Activated CD8-positive, alpha-beta T cell treated with anti-CD3 and anti-CD28 coated beads for 36 hours (primary cell): ENCODE measurements at places on chromosomes 12 and 14. TPM values are rescaled to one million over a fixed set of nuclear protein-coding genes. Genes with fewer than 3 reads are reported as not detected.

DNA sequence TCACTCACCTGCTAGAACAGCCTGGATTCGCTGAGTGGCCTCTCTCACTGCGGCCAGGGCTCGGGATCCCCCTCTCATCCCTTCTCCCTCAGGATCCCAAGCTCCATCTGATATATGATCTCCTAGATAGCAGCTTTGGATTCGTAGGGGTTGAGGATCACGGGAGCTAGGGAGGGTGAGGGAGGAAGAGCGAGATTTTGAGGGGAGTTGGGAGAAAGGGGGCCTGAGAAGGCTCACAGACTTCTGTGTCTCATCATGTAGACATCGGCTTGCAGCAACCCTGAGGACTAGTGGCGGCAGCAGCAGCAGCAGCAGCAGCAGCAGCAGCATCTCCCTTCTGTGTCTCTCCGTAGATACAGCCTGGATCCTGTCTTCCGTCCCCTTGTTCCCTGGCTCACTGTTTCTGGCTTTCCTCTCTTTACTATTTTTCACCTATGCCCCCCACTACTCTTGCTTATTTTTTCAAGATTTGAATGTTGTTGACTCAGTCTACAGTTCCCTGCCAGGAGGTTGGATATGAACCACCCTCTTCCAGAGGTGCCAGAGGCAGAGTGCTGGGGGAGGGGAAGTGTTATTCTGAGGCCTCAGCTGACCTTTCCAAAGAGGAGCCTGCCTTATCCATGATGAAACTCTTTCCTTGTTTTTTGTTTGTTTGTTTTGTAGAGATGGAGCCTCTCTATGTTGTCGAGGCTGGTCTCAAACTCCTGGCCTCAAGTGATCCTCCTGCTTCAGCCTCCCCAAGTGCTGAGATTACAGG lies at the start of gene CIROP:
TSS of gene CIROP (minus strand) at position 399 of the 757 bp plus-strand sequence. CDS start at position 330, 69 bp downstream.
- no peak for DNase-seq

CEP170B gene
- total RNA-seq: 2.2 TPM

DNA sequence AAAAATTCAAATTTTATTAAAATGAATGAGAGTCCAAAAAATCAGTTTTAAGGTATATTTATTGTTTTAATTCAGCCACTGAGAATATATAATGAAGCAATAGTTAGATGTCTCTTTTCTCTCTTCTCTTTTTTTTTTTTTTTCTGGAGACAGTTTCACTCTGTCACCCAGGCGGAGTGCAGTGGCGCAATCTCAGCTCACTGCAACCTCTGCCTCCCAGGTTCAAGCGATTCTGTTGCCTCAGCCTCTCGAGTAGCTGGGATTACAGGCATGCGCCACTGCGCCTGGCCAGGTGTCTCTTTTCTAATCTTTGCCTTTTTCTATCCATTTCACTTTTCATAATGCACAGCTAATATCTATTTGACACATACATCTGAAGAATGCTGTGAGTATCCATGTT lies 307.1 kb upstream of the RGS6 start:
- DNase-seq: no peak

DNA sequence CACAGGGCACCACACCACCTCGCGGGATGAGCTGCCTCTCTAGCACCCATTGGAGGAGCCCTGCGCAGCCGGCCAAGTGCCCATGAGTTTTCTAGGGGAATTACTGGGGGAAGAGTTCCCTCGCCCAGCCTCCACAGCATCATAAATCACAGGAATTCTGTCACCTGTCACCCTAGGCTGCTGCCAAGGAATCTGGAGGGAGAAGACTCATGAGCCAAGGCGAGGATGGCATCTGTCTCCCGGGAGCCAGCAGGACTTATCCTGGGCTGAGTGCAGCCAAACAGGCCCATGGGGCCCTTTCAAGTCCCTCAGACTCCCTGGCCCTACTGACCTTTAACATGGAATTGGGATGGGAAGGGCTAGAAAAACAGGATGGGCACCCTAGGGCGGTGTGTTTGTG lies 7.8 kb upstream of the OTUB2 start:
- no peak for DNase-seq

DNA sequence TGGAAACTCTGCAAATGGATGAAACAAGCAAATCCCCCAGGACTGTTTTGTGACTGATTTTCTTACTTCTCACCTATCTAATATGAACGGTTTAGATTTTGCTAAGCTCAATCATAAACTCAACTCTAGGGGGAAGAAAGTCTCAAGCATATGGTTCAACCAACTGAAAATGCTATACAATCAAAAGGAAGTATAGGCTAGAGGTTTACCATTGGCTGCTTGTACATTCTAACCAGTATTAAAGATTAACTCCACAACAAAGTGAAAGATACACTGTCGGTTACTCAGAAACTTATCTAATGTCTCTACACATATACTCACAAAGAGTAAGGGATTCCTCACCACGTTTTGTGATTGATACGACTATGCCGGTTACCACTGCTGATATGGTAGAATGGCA lies 281.8 kb upstream of the SOX5 start:
- no peak for DNase-seq

DNA sequence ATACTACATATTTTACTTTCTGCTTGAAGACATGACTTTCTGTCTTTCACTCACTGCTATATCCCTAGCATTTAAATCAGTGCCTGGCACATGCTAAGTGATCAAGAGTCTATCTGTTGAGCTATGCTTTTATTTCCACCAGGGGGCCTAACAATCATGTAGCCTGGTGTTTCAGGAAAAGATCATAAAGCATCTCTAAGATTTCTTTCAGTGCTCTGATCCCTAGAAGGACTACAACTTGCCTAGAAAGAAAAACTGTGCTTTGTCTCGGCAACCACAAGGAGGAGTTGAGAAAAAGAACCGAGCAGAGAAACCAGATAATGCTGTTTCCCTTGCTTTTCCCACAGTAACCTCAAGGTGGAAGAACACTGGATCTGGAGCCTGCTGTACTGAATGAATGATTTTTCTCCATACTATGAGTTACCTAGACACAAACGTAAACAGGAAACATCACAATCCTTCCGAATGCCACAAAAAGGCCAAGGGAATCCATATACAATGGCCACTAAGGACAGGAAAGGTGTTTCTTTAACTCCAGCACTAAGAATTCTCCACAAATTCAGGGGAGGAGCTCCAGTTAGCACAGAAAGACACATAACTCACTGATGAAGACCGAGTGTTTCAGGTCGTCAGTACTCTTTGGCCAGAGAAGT lies 1.2 kb downstream of the CRY1 start:
- DNase-seq: peak; percentile 30

PTGR2 gene
- total RNA-seq: 10.6 TPM

VASH1 gene
- total RNA-seq: 2.2 TPM

DNA sequence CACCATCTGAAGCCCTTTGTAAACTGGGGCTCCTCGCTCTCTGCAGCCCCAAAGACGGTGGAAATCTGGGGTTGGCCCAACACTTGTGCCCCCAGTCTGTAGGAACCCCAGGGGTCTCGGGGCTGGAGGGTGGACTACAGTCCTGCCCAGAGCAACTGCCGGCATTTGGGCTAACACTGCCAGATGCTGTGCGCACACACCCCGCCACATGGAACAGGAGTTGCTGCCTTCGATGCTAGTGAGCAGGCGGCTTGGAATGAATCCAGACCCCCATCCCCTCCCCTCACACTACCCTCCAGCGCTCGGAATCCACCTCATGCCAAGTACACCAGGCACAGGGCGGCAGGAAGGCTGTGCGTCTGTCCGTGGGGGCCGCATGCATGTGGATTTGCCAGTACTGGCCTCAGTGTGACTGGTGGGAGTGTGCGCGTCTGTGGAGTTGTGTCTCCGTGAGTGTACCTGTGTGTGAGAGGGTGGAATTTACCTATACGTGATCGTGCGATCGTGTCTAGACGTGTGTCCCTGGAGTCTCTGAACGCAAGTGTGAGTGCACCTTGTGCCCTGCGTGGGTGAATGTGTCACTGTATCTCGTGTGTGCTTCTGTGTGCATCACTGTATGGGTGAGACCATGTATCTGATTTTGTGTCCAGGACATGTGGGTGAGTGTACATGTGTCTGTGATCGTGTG lies 5.1 kb downstream of the LHX5 start:
- no peak for DNase-seq
